ENCODE measurements at places on chromosomes 2 and 18.
A peak's percentile ranks its signal among the peaks of the same experiment; 100 is the strongest.

DNA sequence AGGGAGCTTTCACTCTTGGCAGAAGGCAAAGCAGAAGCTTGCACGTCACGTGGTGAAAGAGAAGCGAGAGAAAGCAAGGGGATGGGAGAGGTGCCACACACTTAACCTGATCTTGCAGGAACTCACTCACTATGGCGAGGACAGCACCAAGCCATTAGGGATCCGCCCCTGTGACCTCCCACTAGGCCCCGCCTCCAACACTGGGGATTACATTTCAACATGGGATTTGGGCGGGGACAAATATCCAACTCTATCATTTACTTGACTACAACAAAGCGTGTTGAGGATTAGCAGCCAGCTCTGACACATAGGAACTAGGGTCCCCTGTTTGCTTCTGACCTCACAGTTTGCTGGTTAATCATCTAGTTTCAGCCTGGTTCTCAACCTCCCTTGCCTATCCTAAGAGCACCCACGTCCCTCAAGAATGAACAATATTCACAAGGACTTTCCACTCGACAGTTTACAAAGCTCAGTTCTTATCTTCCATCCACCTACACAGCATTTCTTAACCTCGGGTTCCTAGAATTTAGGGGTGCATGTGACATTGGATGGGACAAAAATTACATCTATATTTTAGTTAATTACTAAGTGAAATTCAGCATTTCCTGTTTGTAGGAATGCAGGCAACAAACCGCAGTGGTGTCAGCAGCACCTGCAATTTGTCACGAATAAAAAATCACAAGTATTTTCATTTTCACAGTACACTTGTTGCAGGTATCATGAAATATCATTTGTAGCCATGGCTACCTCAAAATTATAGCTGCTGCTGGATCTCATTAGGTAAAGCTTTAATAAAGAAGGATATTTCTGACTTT, 36.0 kb downstream of the LBH start:
- no peak for DNase-seq

- DNase-seq = peak; percentile 53
These were observed 112.0 kb upstream of the STPG4 start for GRCh38 chr2:47266939-47267710.

GRCh38 chr18:49845629-49846360, 32.5 kb upstream of the ACAA2 start:
- DNase-seq = no peak

DNA sequence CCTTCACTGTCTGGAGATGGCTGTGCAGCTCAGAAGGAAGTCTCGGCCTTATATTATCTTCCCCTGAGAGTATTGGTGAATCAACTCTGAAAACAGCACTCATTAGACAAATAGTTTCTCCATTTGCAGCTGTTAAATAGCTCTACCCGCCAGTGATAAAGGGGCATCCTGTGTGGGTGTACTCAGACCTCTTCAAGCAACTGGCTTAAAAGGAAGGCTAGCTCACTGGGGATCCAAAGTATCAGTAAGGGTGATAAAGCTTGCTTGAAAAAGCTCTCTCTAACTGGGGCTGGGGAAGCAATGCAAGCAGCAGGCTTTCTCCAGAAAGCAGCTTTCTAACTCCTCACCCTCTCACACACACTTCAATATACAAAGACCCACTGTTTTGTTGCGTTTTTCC, 64.9 kb upstream of the PSMD14 start:
- no peak for DNase-seq

DNA sequence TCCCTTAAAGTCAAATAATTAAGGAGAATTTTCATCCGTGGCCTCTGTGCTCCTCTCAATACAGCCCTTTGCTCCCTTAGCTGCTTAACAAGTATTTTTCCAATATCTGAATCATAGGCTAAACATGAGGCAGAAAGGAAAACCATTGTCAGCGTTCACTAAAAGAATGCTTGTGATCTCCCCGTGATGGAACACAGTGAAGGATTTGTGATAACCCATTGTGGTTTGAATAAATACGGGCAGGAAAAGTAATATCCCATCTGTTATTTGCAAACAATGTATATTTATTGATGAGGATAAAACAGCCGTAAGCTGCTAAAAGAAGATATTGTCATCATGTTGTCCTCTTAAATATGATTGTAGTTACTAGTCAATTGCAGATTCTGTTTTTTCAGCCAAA, 258.1 kb downstream of the NAPG start:
- no peak for DNase-seq

Measured in SJSA1 (cell line).